ENCODE measurements at places on chromosomes 3 and 15.

GRCh38 chr3:39249453-39250115 is 30.3 kb downstream of the CX3CR1 start:
- no peak for DNase-seq

DNA sequence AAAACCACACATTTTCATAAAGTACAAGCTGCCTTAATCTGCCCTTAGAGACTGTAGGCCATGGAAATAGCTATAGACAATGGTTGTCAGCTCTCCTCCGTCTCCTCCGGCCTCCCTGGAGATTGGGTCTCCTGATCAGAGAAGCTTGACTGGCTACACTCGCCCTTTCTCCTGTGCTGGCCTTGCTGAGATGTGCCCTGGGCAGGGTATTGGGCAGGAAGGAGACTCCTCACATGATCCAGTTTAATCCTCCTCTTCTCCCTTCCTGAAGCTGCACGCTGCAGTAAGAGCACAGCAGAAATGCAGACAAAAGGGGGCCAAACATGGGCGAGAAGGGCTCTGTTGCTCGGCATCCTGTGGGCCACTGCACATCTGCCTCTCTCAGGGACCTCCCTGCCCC is at the start of gene SLC24A5:
Gene SLC24A5 (plus strand): TSS at position 246 of the 400 bp plus-strand sequence. CDS start 55 bp downstream, at position 301.
- DNase-seq: no peak

- no peak for DNase-seq
Measured at GRCh38 chr3:127446756-127447155, 143.8 kb downstream of the TPRA1 start.

DNA sequence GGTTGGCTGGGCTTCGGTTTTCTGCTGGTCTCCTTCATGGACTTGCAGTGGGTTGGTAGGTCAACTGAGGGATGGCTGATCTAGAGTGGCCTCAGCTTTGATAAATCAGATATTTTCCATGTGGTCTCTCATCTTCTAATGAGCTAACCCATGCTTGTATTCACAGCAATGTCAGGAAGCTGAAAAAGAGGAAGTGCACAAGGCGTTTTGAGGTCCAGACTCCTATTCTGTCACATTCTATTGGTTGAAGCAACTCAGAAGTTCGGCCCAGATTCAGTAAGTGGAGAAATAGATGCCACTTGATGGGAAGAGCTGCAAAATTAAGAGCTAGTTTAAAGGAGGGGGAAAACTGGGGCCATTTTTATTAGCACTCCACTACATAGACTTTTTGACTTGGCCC is 361.2 kb downstream of the DIPK2A start:
- DNase-seq: no peak

All from RWPE1 (cell line).